ENCODE measurements at places on chromosomes 12 and 14.

DNA sequence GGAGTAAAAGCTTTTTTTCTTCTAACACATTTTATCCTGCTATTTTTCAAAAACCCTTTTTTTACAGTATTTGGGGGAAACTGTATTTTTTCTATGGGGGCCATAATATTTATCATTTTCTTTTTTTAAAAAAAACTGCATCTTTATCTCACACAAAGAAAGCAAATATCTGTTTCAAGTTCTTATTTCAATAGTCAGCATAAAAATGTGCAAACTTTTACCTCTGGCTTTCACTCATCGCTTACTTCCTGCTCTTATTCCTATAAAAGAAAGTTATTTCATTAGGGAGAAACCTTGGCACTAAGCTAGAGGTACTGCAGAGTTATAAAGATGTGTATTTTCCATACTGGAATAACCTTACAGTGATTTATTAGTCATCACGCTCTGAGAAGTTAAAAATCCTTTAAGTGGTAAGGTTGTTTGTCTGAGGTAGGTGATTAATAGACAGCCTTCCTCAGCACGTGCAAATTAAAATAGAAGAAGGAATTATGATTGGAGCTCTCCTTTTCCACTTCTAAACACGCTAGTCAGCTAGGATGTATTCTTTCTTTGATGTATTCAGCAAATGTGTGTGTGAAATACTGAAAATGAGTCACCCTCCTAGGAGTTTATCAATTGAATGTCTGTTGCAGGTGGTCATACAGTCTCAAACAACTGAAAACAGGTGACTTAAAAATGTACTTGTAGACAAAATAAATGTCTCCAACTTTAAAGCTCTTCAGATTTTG lies 461.0 kb downstream of the GXYLT1 start:
- DNase-seq = no peak

GRCh38 chr14:74988131-74988530 lies 14.6 kb upstream of the EIF2B2 start:
- DNase-seq = no peak

DNA sequence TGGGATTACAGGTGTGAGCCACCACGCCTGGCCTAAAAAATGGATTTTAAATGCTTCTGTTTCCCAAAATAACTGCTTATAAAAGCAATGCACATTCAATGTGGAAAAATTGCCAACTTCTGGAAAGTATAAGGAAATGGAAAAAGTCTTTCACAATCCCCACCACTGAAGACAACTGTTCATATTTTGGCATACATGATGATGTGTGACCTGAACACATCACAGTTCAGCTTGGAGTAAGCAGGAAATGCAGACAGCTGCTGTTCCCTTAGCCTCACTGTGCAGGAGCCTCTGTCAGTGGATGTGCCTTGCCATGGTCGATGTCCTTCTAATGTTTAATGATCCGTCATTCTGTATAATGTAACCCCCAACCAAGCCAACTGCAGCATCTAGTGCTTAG lies 5.2 kb downstream of the MTERF2 start:
- no peak for DNase-seq

GRCh38 chr12:3727877-3728632 lies 24.9 kb downstream of the CRACR2A start:
- DNase-seq = no peak
